ENCODE measurements at places on chromosomes 7 and 10.

DNA sequence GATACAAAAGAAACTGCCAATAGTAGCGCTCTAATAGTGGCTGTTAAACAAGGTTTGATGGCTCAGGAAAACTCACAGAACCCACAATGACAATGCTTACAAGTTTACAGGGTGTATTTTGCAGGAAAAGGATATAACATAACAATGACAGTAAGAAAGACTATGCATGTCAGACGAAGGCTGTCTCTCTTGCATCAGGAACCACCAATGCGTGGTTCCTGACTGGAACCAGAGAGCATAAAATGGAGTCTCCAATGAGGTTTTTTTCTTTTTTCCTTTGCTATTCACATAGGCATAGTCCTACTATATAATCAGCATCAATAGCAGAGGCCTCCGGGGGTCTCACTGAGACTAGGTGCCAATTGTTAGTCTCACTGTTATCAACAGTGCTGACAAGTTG, 120.4 kb upstream of the STEAP1 start:
- no peaks in the 10 kb centered on the region for H3K4me1 ChIP-seq
- no peak overlapping the region for H3K4me3 ChIP-seq
- no peak for DNase-seq
- H3K36me3 ChIP-seq, result no peaks in the 10 kb centered on the region
- no peaks in the 10 kb centered on the region for H3K27me3 ChIP-seq

GRCh38 chr10:132309879-132310591, 2.3 kb upstream of the STK32C start:
- H3K27ac ChIP-seq, result no peak overlapping the region
- no peaks in the 10 kb centered on the region for H3K36me3 ChIP-seq
- H3K4me3 ChIP-seq, result no peak overlapping the region
- peaks cover 14% of the 10 kb centered on the region for H3K4me1 ChIP-seq
- DNase-seq, result peak; percentile 48
- peaks cover 9% of the 10 kb centered on the region for H3K27me3 ChIP-seq

GRCh38 chr10:122786269-122786668, 59.4 kb downstream of the CUZD1 start:
- no peak overlapping the region for H3K27ac ChIP-seq
- no peak overlapping the region for H3K4me3 ChIP-seq

GRCh38 chr7:3579638-3580219, 278.7 kb downstream of the SDK1 start:
- no peak overlapping the region for H3K27ac ChIP-seq
- no peaks in the 10 kb centered on the region for H3K27me3 ChIP-seq

DNA sequence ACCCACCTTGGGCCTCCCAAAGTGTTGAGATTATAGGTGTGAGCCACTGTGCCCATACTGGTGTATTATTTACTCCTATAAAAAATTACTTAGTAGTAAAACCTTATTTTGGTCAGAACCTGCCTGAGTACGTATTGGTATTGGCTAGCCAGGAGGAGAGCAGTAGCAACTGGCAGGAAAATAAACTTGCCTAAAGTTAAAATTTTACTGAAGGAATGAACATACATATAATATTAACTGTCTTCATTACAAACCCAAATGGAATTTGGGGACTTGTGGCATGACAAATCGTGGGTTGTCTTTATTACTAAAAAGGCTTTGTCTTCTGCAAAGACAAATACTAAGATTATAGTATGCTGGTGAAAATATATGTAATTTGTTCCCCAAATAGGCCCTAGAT, 8.4 kb downstream of the RAB18 start:
- no peak overlapping the region for H3K4me3 ChIP-seq
- no peaks in the 10 kb centered on the region for H3K4me1 ChIP-seq
- H3K36me3 ChIP-seq, result no peaks in the 10 kb centered on the region
- H3K27ac ChIP-seq, result no peak overlapping the region

- H3K4me1 ChIP-seq, result peaks cover 37% of the 10 kb centered on the region
- no peak for DNase-seq
- no peaks in the 10 kb centered on the region for H3K27me3 ChIP-seq
- H3K4me3 ChIP-seq, result no peak overlapping the region
- H3K36me3 ChIP-seq, result no peaks in the 10 kb centered on the region
- no peak overlapping the region for H3K27ac ChIP-seq
These were observed 32.6 kb downstream of the SH3PXD2A start for GRCh38 chr10:103822800-103823199.

- H3K27me3 ChIP-seq, result no peaks in the 10 kb centered on the region
- no peak overlapping the region for H3K27ac ChIP-seq
- DNase-seq, result no peak
- peaks cover 20% of the 10 kb centered on the region for H3K36me3 ChIP-seq
- H3K4me1 ChIP-seq, result no peaks in the 10 kb centered on the region
These were observed 65.1 kb downstream of the SLC37A3 start for GRCh38 chr7:140333223-140333622.

DNA sequence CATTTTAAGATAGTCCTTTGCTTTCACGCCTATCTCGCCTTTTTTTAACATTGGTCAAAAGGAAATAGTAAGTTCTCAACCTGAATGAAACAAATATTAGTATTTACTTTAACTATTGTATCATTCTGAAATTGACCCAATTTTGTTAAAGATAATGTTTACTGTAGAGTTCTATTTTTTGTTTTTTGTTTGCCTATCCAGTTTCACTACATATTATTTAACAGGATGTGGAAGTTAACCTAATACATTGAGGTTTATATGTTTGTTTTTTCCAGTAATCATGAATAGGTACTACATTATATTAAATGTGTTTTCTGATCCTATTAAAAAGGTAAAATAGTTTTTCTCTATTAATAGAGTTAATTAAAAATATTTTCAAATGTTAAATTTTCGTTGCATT, 26.5 kb downstream of the ACSM6 start:
- H3K27me3 ChIP-seq, result no peaks in the 10 kb centered on the region
- no peak overlapping the region for H3K27ac ChIP-seq
- DNase-seq, result no peak
- no peak overlapping the region for H3K4me3 ChIP-seq
- no peaks in the 10 kb centered on the region for H3K36me3 ChIP-seq
- no peaks in the 10 kb centered on the region for H3K4me1 ChIP-seq

GRCh38 chr7:2805213-2805944, 38.7 kb downstream of the GNA12 start:
- H3K27me3 ChIP-seq, result no peaks in the 10 kb centered on the region
- no peak overlapping the region for H3K4me3 ChIP-seq

- no peak overlapping the region for H3K4me3 ChIP-seq
- no peak overlapping the region for H3K27ac ChIP-seq
- no peak for DNase-seq
- no peaks in the 10 kb centered on the region for H3K4me1 ChIP-seq
These were observed 11.5 kb downstream of the DRGX start for GRCh38 chr10:49384268-49384953.

DNA sequence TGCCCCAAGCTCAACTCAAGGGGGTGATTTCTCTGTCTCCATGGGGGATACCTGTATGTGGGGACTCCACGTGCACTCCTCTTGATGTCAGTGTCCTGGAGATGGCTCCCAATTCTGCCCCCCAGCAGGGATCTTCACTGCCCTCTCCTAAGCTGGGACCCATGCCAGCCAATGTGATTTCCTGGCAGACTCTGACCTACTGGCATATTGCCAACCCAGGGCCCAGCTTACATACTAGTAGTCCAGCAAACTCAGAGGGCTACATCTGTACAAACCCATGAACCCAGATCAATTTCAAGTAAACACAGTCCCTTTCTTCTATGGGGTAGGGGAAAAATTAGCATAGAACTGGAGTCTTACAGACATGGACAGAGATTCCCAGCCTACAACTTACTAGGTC, 26.2 kb upstream of the BMPR1A start:
- H3K36me3 ChIP-seq, result peaks cover 14% of the 10 kb centered on the region
- peak; percentile 79 for DNase-seq
- H3K27me3 ChIP-seq, result no peaks in the 10 kb centered on the region

GRCh38 chr7:55565681-55566080, 6.6 kb downstream of the VOPP1 start:
- H3K27ac ChIP-seq, result no peak overlapping the region
- DNase-seq, result no peak
- H3K27me3 ChIP-seq, result no peaks in the 10 kb centered on the region
- no peaks in the 10 kb centered on the region for H3K36me3 ChIP-seq
- H3K4me1 ChIP-seq, result peaks cover 37% of the 10 kb centered on the region

- no peaks in the 10 kb centered on the region for H3K27me3 ChIP-seq
- peak overlapping the region; percentile 84 for H3K27ac ChIP-seq
- peaks cover 30% of the 10 kb centered on the region for H3K36me3 ChIP-seq
- H3K4me3 ChIP-seq, result peak overlapping the region; percentile 79
- DNase-seq, result no peak
These were observed 441 bp downstream of the FBH1 start for GRCh38 chr10:5890452-5890915.

GRCh38 chr10:16891375-16892313, 74.4 kb upstream of the RSU1 start:
- peaks cover 5% of the 10 kb centered on the region for H3K4me1 ChIP-seq
- no peak overlapping the region for H3K4me3 ChIP-seq
- H3K27ac ChIP-seq, result no peak overlapping the region
- DNase-seq, result peak; percentile 79

DNA sequence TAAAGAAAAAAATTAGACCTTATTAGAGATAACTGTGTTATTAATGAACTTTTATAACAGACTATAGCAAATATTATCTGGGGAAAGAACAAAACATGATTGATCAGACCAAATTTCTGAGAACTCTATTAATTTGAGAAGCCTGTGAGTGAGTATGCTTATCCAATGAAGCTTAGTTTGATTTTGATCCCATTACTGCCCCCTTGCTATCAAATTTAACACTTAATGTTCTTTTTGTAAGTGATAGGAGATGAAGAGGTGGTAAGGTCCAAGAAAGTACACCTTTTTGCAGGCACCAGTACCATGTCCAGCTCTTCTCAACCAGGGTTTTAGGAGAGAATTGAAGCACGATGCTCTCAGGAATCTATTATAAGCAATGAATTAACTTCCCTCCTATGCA, 49.9 kb downstream of the ZNF365 start:
- DNase-seq, result no peak
- no peak overlapping the region for H3K4me3 ChIP-seq
- no peaks in the 10 kb centered on the region for H3K27me3 ChIP-seq
- no peaks in the 10 kb centered on the region for H3K4me1 ChIP-seq
- H3K27ac ChIP-seq, result no peak overlapping the region

DNA sequence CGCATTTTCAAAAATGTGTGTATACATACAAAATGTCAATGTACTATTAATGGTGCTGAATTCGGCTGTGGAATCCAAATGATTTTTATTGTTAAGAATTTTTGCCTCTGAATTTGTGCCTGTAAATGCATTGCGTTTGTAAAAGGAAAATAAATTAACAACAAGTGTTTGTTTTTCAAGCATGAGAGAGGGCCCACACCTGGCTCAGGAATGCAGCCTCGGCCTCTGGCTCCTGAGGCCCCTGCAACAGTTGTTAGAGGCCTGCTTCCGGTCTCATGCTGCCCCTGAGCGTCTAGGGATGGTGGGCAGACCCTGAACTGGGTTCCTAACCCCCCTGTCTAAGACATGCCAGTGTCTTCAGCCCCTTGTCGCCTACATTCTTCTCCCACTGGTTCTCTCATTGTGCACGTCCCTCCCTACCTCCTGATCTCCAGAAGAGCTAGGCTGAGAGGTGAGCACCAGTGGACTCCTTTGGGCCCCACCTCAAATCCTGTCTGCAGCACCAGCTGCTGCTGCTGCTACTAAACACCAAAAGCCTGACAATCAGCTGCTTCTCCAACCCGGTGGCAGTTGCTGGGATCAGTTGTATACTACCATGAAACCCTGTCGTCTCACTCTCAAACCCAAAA, 1.9 kb upstream of the BTBD16 start:
- no peak overlapping the region for H3K27ac ChIP-seq
- no peak for DNase-seq
- H3K27me3 ChIP-seq, result no peaks in the 10 kb centered on the region
- no peak overlapping the region for H3K4me3 ChIP-seq
- no peaks in the 10 kb centered on the region for H3K4me1 ChIP-seq
- no peaks in the 10 kb centered on the region for H3K36me3 ChIP-seq

DNA sequence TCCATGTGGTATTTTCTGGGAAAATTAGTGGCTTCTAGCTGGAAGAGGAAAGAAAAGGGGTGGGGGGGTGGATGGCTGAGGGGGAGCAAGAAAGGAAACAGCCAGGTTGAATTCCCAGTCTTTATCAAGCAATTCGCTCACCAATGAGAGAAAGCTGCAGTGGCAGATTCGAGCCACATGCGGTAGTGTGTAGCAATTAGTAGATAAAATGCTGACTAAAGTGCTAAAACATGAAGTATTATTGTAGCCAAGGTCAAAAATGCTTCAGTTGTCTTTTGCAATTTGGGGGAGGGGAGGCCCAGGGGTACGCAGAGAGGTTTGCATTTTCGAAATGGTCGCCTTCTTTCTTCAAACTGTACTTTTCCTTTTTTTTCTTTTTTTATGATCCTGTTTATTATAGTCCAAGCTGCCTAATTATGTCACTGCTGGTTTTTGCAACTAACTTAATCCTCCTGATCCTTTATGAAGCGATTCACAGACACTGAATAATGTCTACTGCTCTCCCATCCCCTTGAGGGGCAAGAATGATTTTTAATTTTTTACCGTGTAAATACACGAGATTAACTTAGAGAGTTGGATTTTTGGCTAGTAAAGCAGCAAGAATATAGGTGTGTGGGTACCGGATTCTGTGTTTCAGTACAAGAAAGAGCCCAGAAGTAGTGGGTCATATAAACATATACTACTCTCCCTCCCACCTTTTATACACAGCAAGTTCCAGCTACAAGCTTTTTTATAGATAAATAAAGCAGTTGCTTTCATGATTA, 3.6 kb upstream of the ARID5B start:
- DNase-seq, result peak; percentile 51
- peak overlapping the region; percentile 43 for H3K27ac ChIP-seq
- H3K4me1 ChIP-seq, result no peaks in the 10 kb centered on the region
- H3K36me3 ChIP-seq, result no peaks in the 10 kb centered on the region
- peak overlapping the region; percentile 35 for H3K4me3 ChIP-seq
- no peaks in the 10 kb centered on the region for H3K27me3 ChIP-seq

DNA sequence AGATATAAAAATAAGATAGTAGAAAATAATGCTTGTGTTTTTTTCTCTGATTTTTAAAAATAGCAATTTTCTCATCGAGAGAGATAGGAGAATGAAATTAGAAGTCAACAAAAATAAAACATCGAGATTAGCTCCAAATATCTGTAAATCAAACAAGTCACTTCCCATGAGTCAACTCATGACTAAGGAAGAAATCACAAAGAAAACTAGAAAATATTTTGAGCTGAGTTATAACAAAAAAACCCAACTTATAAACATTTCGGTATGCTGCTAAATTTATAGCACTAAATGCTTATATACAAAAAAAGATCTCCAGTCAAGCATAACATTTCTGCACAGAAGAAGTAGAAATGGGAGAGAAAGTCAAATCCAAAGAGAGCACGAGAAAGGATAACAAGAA, 140.1 kb downstream of the ITGA8 start:
- peaks cover 65% of the 10 kb centered on the region for H3K36me3 ChIP-seq
- no peaks in the 10 kb centered on the region for H3K4me1 ChIP-seq
- H3K4me3 ChIP-seq, result no peak overlapping the region
- H3K27ac ChIP-seq, result peak overlapping the region; percentile 34
- DNase-seq, result no peak

- H3K36me3 ChIP-seq, result peaks cover 91% of the 10 kb centered on the region
- no peak for DNase-seq
- H3K4me3 ChIP-seq, result no peak overlapping the region
- H3K4me1 ChIP-seq, result no peaks in the 10 kb centered on the region
- H3K27me3 ChIP-seq, result no peaks in the 10 kb centered on the region
- H3K27ac ChIP-seq, result no peak overlapping the region
These were observed 46.1 kb downstream of the ZNF467 start for GRCh38 chr7:149727053-149727898.

- H3K27ac ChIP-seq, result no peak overlapping the region
- no peak overlapping the region for H3K4me3 ChIP-seq
- no peaks in the 10 kb centered on the region for H3K4me1 ChIP-seq
- no peak for DNase-seq
- H3K36me3 ChIP-seq, result no peaks in the 10 kb centered on the region
These were observed 210.3 kb downstream of the CHRM2 start for GRCh38 chr7:137078781-137079180.

Data from tibial artery (tissue), 4 donors.